ENCODE measurements at places on chromosomes 2 and 18.
A peak's percentile ranks its signal among the peaks of the same experiment; 100 is the strongest.

DNA sequence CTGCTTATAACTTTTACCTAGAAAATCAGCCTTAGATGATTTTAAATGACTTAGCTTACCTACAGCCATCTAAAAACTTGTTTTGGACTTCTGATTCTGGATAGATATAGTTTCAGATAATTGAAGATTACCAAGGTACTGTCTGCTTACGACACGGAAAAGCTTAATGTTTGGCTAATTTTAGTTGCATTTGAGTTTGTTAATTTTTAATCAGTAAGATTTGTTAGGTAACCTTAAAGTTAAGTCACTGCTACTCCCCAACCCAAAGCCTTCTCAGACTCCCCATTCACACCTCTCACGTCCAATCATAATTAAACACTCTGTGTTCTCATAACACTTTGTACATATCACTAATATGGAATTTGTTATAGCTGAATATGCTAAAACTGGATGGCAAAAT lies 190.6 kb upstream of the VWC2L start:
- no peaks in the 10 kb centered on the region for H3K36me3 ChIP-seq
- H3K27ac ChIP-seq: no peak overlapping the region
- DNase-seq: no peak

GRCh38 chr2:240170883-240171282 lies 30.4 kb upstream of the OTOS start:
- no peaks in the 10 kb centered on the region for H3K4me1 ChIP-seq
- no peak overlapping the region for H3K4me3 ChIP-seq
- DNase-seq: no peak
- H3K27ac ChIP-seq: no peak overlapping the region

DNA sequence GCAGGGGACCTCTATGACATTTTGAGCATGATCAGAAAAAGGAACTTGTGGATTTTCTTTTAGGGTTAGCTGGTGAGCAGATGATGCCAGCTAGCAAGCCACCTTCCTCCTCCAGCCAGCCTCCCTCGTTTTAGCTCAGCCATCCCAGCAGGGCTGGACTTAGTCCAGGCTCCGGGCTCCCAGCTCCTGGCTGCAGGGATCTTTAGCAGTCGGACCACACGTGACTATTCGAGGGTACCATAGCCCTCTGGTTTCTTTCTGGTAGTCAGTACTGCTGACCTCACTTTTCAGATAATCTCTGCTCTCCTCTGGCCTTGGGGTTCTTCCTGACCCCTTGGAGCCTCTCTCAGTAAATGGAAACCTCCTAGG lies 31.8 kb downstream of the NCK2 start:
- peak overlapping the region; percentile 96 for H3K27ac ChIP-seq
- peaks cover 83% of the 10 kb centered on the region for H3K4me1 ChIP-seq
- no peak for DNase-seq
- peaks cover 6% of the 10 kb centered on the region for H3K36me3 ChIP-seq

GRCh38 chr18:44246001-44246400 lies 434.7 kb upstream of the SETBP1 start:
- no peak overlapping the region for H3K4me3 ChIP-seq
- H3K4me1 ChIP-seq: no peaks in the 10 kb centered on the region
- no peaks in the 10 kb centered on the region for H3K36me3 ChIP-seq
- DNase-seq: no peak
- no peak overlapping the region for H3K27ac ChIP-seq

GRCh38 chr18:8107426-8107825 lies 501.8 kb upstream of the RAB12 start:
- no peak overlapping the region for H3K4me3 ChIP-seq
- H3K36me3 ChIP-seq: no peaks in the 10 kb centered on the region
- DNase-seq: no peak

DNA sequence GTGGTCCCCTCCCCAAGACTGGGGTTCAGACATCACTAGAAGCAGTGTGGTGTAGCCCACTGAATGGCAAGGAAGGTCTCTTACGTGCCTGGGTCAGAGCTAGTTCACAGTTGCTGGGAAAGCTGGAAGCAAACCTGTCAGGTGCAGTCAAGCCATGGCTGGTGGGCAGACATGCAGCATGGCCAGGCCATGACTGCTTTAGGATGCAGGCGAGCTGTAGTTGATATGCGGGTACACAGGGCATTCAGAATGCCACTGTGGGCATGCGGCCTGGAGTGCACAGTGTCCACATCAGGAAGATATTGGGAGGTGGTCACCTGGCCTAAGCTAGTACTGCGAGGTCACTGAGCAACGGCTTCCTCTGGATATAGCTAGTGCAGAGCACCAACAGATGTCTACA lies 11.8 kb upstream of the SLC9A4 start:
- H3K27me3 ChIP-seq: peaks cover 23% of the 10 kb centered on the region
- H3K27ac ChIP-seq: no peak overlapping the region
- H3K4me3 ChIP-seq: no peak overlapping the region
- DNase-seq: no peak
- no peaks in the 10 kb centered on the region for H3K4me1 ChIP-seq

DNA sequence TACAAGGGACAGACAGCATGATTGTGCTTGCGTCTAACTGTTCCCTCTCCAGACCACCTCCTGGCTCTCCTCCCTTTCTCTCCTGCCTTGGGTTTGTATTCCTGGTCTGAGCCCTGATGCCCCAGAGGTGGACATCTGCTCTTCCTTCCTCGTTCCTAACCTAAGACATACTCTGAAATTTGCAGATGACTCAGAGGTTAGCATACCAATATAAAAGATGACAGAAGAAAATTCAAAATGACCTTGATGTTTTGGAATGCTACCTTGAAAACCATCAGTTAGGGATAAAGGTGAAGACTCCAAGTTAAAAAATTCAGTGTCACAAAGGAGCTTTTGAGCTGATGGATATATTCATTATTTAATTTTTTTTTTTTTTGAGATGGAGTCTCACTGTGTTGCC lies 12.9 kb downstream of the SMYD1 start:
- no peak for DNase-seq
- peaks cover under 1% of the 10 kb centered on the region for H3K4me1 ChIP-seq
- H3K36me3 ChIP-seq: no peaks in the 10 kb centered on the region
- H3K27ac ChIP-seq: no peak overlapping the region
- no peak overlapping the region for H3K4me3 ChIP-seq

- H3K27ac ChIP-seq: no peak overlapping the region
- no peak for DNase-seq
- H3K27me3 ChIP-seq: peaks cover 54% of the 10 kb centered on the region
- no peaks in the 10 kb centered on the region for H3K36me3 ChIP-seq
Observed at GRCh38 chr2:134493797-134494196, 225.0 kb downstream of the TMEM163 start.

DNA sequence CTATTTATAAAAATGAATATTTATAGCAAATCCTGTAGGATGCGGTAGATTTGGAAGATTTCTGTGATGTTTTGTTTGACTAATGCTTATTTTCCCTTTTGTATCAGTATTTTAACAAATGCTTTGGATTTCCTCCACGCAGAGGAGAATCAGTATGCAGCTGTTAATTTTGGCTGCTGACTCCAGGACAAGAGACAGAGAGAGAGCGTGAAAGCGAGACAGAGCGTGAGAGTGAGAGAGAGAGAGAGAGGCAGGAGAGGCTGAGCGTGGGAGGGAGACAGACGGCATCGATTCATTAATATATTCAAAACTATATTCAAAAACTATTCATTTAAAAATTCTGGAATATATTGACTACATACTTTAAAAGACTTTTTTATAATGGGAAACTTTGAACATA lies 62.5 kb downstream of the RRM2 start:
- H3K27me3 ChIP-seq: no peaks in the 10 kb centered on the region
- H3K27ac ChIP-seq: no peak overlapping the region
- no peak overlapping the region for H3K4me3 ChIP-seq

DNA sequence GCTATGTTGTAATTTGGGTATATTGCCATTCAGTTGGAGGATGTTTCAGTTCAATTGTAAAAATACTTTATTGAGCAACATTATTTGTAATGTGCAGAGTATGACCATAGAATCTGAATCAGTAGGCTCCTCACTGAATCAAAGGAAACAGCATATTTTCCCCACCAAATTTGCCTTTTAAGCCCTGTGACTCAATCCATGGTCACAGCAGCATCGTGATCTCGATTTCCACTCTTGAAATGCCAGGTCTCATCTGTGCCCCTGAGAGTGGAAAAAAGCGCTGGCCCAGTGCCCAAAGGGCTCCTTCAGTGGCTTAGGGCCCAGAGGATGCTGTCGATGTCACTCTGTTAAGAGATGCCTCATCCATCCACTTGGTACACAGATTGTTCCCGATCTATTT lies 57.5 kb downstream of the FHOD3 start:
- H3K27ac ChIP-seq: no peak overlapping the region
- H3K4me3 ChIP-seq: no peak overlapping the region
- peaks cover 2% of the 10 kb centered on the region for H3K36me3 ChIP-seq

- no peak for DNase-seq
- H3K36me3 ChIP-seq: no peaks in the 10 kb centered on the region
- no peak overlapping the region for H3K27ac ChIP-seq
- no peaks in the 10 kb centered on the region for H3K4me1 ChIP-seq
Observed at GRCh38 chr2:110886826-110887573, 154.6 kb downstream of the ACOXL start.

- DNase-seq: no peak
- H3K27me3 ChIP-seq: no peaks in the 10 kb centered on the region
Observed at GRCh38 chr18:46060359-46060841, 11.7 kb downstream of the PSTPIP2 start.

DNA sequence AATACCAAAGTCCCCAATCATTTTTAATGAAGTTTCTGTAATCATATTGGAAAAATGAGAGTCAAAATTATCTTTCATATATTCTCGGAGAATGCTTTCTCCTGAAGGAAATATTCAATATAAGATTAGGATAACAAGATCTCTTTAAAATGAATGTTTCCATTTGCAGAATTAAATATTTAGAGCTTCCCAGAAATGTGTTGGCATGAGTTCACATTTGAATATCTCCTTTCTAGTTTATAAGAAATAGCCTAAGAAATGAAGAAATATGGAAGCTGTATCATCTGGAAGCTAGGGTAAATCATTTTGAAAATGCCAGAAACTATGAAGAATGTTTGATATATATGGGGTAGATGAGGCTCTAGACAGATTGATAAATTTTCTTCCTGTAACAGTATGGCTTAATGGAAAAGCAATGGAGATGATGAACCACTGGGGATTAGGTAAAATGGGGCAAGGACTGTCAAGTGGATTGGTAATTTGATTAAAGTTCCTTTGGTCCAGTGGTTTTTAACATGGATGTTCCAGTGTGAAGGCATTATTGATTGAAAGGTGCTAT lies 184.6 kb upstream of the ZNF804A start:
- H3K4me1 ChIP-seq: no peaks in the 10 kb centered on the region
- H3K36me3 ChIP-seq: no peaks in the 10 kb centered on the region
- no peak overlapping the region for H3K27ac ChIP-seq

DNA sequence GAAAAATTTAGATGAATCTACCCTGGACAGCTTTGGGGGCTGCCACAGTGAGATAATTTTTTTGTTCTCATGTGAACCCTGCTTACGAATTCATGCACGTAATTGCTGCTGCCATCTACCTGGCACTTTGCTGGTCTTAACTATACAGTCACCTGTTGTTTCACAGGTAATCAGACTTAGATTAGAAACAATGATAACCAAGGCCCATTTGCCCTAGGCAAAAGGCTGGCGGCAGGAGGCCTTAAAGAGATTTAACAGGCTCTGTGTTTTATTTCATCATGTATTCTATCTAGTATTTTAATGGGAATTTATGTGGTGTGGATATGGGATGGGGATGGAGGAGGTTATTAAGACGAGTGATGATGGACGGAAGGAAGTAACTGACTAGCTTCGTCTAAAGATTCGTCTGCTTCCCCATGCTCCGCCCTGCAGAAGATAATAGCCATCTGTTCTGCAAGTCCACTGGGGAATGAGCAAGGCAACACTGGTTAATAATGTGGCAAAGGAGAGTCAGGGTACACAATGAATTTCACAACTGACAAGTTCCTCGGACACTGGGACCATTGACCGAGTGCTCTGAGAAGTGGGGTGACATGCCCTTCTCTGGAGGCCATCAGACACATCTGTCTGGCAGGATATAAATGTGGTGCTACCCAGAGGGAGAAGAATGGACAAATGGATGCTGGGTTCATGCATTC lies 291.8 kb upstream of the TNP1 start:
- H3K4me3 ChIP-seq: no peak overlapping the region
- DNase-seq: no peak
- H3K27me3 ChIP-seq: peaks cover 22% of the 10 kb centered on the region
- H3K4me1 ChIP-seq: no peaks in the 10 kb centered on the region
- H3K27ac ChIP-seq: no peak overlapping the region

- H3K27me3 ChIP-seq: peaks cover 21% of the 10 kb centered on the region
- H3K27ac ChIP-seq: no peak overlapping the region
- no peaks in the 10 kb centered on the region for H3K4me1 ChIP-seq
- peaks cover 3% of the 10 kb centered on the region for H3K36me3 ChIP-seq
- no peak overlapping the region for H3K4me3 ChIP-seq
Observed at GRCh38 chr2:191521608-191522208, 156.2 kb upstream of the NABP1 start.

DNA sequence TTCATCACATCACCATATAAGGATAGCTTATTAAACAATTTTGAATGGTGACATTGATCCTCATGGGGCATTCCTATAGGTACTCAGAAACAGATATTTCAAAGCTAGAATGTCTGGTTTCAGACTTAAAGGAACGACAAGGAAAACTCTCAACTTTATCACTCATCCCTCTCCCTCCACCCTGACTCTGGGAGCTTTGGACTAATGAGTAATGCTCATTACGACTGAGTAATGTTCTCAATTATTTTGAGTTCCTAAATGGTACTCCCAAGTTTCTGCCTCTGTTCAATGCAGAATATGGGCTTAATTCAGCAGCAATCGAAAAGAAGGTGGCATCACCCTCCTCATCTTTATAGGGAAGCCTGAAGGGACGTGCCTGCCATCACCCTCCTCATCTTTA lies 43.4 kb downstream of the RFX8 start:
- no peaks in the 10 kb centered on the region for H3K4me1 ChIP-seq
- no peak overlapping the region for H3K4me3 ChIP-seq
- no peaks in the 10 kb centered on the region for H3K36me3 ChIP-seq
- no peak overlapping the region for H3K27ac ChIP-seq
- H3K27me3 ChIP-seq: no peaks in the 10 kb centered on the region

DNA sequence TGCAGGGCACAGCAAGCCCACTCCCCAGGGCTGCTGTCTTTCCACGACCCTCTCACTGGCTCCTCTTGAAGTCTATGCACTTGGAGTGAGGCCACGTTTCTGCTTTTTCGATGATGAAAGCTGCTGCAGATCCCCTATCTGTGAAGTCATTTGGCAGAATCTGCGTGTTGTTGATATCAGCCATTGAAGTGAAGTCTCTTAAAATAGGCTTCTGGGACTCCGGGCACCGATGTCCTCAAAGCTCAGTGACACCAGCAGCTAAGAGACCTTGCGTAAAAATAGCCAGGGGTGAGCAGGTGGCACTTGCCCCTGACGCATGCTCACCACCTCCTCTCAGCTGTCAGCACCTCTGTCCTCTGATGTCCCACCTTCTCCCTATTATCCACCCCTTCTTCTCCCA lies 89.4 kb upstream of the FHL2 start:
- H3K4me1 ChIP-seq: no peaks in the 10 kb centered on the region
- no peak overlapping the region for H3K27ac ChIP-seq
- H3K36me3 ChIP-seq: no peaks in the 10 kb centered on the region
- DNase-seq: no peak
- no peak overlapping the region for H3K4me3 ChIP-seq
- H3K27me3 ChIP-seq: no peaks in the 10 kb centered on the region

- DNase-seq: no peak
- peak overlapping the region; percentile 21 for H3K27ac ChIP-seq
Observed at GRCh38 chr2:65231121-65231520, 3.5 kb downstream of the ACTR2 start.

Data from T-helper 17 cell (primary cell).